ENCODE measurements at places on chromosomes 6 and 20.
A peak's percentile ranks its signal among the peaks of the same experiment; 100 is the strongest.

DNA sequence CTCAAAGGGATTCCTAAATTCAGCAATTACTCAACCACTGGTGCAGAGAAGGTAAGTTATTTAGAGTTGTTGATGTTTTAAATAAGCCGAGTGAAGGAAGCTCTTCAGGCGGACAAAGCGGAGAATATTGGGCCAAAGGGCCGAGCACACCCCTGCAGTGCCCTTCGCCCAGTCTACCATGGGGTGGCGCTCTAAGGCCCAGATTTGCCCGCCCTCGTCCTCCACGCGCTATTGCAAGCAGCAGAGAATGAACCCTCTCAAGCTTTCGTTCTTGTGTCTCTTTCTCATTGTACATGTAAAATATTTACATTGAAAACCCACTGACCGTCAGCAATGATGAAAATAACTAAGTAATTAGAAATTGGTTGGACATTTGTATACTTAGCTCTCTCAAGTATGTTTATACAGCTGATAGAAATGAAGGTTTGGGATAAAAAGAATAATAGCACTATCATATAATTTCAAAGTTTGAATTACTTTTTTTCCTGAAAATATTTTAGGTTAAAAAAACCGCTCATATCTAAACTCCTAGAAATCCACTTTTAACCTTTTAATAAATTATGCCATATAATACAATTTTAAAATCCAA, 195.0 kb upstream of the CEP162 start:
- DNase-seq = peak; percentile 47

DNA sequence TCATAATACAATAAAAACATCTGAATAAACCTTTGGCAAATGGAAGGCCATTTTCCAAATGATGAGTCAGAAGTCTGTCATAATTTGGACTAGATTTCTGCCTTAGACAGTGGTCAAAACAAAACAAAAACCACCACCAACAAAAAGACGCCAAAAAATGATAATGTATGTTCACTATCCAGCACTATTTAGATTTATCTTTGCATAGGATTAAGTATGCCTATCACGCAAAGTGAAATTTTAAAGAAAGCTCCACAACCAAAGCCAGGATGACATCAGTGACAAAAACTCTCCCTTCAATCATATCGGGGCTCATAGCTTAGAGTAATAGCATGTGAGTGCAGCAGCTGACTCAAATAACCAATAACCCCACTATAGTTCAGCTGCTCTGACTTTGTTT, 201.9 kb downstream of the MOXD1 start:
- peak; percentile 88 for DNase-seq

DNA sequence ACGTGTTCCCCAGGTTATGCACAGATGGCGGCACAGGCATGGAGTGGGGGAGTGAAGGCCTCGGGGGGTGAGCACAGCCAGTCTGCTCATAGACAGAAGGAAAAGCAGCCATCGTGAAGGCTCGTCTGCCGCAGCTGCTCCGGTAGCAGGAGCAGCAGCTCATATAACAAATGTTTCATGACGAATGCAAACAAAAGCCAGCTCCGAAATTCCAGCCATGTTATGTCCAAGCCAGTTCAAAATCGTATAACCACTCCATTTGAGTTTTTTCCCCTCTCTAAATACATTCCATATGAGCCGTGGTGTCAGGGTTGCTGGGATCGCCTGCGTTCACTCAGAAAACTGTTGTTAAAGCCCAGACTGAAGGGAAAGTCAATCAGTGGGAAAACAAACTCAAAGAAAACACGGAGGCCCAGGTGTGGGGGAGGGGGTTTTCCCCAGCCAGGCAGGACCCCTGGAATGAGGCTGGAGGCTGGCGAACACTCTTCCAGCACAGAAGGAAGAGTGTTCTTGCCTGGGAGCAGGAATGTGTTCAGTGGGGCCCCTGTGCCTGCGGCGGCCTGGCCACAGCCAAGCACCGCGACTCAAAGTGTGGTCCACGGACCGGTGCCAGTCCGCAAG, 280.4 kb upstream of the TAB2 start:
- peak; percentile 83 for DNase-seq

DNA sequence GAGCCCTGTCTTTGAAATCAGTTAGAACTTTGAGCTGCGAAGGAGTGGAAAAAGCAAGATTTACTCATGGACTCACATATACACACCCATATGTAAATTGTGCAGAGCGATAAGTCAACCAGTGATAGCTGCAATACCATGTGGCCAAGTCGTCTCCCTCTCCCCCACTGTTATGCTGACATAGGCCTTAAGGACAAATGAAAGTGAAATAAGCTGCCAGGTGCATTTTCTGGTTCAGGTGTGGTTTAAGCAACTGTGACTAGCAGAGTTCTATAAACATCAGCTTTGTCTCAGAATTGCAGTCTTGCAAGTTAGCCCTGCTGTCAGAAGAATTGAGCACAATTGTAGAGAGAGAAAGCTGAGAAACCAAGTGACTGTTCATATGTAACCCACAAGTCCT, 9.6 kb downstream of the FAM83B start:
- no peak for DNase-seq

DNA sequence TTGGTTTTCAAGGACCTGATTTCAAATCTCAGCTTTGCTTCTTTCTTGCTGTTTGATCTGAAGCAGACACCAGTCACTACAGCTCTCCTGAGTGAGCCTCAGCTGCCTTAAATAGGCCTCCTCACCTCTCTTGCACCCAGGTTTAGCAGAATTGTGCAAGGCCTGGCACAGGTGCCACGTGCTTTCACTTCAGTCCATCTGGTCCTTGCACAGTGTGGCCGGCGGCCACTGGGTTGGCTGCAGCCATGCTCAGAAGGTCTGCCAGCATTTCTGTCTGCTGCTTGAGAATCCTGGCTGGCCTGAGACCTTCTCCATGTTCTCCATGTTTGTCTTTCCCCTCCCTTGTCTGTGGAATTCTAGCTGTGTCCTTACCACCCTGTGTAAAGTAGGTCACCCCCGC, 14.5 kb upstream of the DAAM2 start:
- DNase-seq = no peak

DNA sequence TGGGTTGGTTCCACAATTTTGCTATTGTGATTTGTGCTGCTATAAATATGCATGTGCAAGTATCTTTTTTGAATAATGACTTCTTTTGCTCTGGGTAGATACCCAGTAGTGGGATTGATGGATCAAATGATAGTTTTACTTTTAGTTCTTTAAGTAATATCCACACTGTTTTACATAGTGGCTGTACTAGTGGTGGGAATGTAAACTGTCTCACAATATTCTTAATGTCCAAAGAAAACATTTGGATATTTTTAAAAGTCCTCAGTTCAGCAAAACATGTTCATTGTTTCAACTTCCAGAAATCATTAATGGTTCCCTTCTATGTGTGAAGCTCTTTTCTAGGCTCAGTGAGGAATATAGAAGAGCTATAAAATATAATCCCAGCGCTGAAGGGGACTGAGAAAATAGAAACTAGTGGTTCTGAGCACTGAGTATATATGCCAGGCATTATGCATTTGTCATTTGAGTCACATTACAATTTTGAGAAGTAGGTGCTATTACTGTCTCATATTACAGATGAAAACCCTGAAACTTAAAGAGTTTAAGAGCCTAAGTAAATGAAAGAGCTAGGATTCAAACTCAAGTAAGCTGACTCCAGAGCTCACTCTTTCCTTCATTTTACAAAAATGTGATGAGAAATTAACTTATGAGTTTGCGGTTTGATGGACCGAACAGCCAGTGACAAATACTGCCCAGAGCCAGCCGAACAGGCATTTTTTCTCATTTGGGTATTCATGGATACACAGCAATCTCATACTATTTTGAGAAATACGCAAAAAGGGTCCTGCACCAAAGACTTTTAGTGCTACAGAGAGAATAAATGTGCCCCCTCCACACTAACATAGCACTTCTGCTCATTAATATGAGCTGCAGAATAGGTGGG, 250.1 kb downstream of the TBX18 start:
- DNase-seq = peak; percentile 60

- DNase-seq = no peak
Observed at GRCh38 chr20:57188056-57188455, 78.4 kb downstream of the BMP7 start.

DNA sequence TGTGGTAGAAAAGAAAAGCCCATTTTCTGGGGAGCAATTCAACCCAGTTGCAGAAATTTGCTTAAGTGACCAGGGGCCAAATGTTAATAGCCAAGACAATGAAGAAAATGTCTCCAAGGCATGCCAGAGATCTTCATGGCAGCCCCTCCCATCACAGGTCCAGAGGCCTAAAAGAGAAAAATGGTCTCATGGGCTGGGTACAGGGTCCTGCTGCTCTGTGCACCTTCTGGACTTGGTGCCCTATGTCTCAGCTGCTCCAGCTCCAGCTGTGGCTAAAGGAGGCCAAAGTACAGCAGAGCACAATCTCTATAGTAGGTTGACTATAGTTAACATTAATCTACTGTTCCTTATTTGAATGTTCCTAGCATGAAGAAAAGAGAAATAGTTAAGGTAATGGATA, 44.7 kb downstream of the FRK start:
- no peak for DNase-seq

GRCh38 chr6:159095616-159096015, 50.8 kb upstream of the TAGAP start:
- no peak for DNase-seq

- no peak for DNase-seq
Observed at GRCh38 chr20:40319056-40319455, 370.0 kb downstream of the MAFB start.

- DNase-seq = no peak
Observed at GRCh38 chr6:26030716-26031115, 56.5 kb upstream of the HFE start.

- no peak for DNase-seq
Observed at GRCh38 chr6:84791927-84792326, 27.5 kb upstream of the TBX18 start.

GRCh38 chr6:33985313-33985751, 160.6 kb downstream of the GRM4 start:
- DNase-seq = no peak

DNA sequence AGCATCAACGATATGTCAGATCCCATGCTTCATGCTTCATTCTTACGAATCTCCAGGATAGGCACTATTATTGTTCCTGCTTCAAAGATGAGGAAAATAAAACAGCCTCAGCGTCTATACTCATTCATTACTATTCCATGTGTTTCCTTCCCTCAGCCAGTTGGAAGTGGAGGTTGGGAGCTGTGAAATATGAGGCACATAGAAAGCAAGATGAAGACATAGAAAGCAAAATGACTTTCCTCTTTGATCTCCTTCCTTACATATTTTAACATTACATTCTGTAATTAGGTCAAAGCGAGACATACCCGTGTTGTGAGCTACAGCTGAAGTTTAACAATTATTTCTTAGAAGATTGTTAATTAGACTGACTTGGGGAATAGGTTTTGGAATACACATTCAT, 125.4 kb downstream of the FYN start:
- no peak for DNase-seq

GRCh38 chr6:6842291-6842690, 253.8 kb downstream of the LY86 start:
- no peak for DNase-seq

GRCh38 chr20:64075556-64075955, 3.8 kb downstream of the RGS19 start:
- no peak for DNase-seq

Measured in EH (cell line).